ENCODE measurements at places on chromosomes 2 and 18.
A peak's percentile ranks its signal among the peaks of the same experiment; 100 is the strongest.

DNA sequence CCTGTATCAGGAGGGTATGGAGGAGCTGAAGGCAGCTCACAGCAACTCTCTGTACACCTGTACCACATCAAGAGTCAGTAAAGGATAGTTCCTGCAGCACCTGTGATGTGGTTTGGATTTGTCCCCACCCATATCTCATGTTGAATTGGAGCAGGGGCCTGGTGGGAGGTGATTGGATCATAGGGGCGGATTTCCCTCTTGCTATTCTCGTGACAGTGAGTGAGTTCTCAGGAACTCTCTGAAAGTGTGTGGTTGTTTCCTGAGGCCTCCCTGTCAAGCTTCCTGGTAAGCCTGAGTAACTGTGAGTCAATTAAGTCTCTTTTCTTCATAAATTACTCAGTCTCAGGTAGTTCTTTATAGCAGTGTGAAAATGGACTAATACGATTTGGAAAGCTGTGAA lies 28.9 kb downstream of the OSBPL1A start:
- DNase-seq = peak; percentile 38

GRCh38 chr2:86012007-86012712 lies 93.5 kb downstream of the POLR1A start:
- no peak for DNase-seq

- DNase-seq = no peak
Measured at GRCh38 chr2:8049176-8049575, 632.7 kb upstream of the ID2 start.

DNA sequence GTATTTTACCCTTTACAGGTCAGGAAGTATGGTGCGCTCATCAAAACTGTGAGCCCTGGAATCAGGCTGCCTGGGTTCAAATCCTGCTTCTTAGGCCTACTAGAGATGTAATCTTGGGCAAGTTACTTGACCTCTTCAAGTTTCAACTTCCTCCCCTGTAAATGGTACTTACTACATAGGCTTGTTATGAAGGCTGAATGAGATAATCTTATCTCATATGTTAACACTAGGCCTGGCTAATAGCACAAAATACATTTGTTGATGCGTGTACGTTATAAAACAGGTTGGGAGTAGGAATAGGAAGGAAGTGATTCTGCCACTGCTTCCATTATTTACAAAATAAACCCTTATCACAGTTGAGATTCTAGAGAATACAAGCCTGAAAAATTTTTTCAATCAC lies 1.7 kb upstream of the RFTN2 start:
- no peak for DNase-seq

GRCh38 chr18:56391931-56392590 lies 246.3 kb downstream of the TXNL1 start:
- no peak for DNase-seq

GRCh38 chr2:44087714-44088092 lies 81.0 kb upstream of the PPM1B start:
- DNase-seq = no peak

DNA sequence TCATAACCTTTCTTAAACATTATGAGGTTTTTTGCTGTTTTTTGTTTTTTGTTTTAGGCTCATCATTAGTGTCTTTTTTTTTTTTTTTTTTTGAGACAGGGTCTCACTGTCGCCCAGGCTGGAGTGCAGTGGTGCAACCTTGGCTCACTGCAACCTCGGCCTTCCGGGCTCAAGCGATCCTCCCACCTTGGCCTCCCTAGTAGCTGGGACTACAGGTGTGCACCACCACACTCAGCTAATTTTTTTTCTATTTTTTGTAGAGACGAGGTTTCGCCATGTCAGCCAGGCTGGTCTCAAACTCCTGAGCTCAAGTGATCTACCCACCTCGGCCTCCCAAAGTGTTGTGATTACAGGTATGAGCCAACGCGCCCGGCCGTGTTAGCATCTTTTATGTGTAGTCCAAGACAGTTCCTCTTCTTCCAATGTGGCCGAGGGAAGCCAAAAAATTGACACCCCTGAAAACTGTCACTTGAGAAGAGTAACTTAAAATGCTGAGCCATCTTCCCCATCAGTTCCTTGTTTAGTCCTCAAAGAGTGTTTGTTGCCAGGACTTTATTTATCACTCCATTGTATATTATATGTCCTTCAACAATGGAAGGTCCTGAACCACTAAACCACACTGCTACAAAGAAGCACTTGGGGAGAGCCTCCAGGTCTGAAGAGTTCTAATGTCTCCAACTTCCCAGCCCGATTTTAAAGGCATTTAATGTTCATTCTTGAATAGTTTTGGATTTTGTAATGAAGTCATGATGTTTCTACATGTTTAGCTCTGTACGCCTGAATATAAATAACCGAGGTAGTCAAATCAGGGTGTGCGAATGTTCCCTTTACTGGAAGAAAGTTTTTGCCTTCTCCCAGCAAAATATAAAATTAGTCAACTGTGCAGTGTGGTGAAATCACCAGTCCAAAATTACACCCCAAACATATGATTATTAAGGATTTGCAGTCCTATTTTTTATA lies 26.4 kb downstream of the ZNF516 start:
- DNase-seq = no peak

GRCh38 chr2:166375736-166376487 lies at the start of gene SCN9A:
Gene SCN9A (minus strand): TSS chr2:166375944. CDS start chr2:166311756, 64,188 bp downstream.
- no peak for DNase-seq

- no peak for DNase-seq
Measured at GRCh38 chr2:169623235-169623634, 39.1 kb downstream of the PPIG start.

DNA sequence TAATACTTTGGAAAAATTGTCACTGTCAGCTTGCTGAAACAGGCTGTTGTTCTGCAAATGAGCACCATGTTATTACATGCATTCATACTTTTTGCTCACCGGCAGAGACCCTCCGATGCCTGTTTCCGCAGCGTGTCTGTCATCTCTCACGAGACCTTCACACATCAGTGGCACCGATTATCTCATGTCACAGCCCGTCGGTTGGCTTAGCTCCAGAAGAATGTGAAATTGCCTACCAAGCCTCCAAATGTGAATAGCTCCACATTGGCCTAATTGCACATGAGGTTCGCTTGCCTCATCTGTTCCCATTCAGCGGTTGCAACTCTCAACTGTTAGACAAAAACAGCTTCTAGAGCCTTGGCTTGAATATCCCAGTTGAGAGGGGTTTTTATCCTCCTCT lies 233.0 kb downstream of the ACTR3 start:
- DNase-seq = no peak

DNA sequence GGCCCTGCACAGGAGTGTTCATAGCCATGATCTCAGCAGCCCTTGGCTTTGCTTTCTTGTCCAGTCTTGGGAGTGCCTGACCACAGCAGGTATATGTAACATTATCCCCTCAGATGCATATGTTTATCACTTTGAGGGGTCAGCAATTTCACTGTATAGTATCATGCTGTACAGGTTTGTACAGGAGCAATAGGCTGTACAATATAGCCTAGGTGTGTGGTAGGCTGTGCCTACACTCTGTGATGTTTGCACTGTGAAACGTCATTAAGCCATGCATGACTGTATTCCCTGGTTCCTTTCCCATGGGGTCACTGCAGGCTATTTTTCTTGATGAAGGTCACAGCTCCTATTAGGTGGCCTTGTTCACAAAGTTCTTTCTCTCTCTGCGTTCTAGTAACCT lies 4.7 kb upstream of the IL36G start:
- DNase-seq = no peak

GRCh38 chr18:48590678-48591077 lies 51.8 kb downstream of the CTIF start:
- no peak for DNase-seq

GRCh38 chr2:73307720-73308119 lies 14.4 kb upstream of the EGR4 start:
- no peak for DNase-seq

DNA sequence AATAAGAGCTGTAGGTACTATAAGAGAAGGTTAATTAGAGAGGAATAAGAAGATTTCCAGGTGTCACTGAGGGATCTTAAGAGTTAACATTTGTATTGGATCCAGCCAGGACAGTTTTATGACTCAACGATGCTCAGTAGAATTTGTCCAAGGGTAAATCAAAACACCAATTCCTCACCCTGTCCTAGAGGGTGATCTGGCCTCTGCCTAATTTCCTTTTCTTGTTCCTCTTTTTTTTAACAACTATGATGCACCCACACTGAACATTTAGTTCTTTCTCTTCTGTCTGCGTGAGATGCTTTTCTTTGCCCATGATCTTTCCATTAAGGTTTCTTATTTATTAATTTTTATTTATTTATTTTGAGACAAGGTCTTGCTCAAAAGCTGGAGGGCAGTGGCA lies 92.0 kb downstream of the PMS1 start:
- no peak for DNase-seq

DNA sequence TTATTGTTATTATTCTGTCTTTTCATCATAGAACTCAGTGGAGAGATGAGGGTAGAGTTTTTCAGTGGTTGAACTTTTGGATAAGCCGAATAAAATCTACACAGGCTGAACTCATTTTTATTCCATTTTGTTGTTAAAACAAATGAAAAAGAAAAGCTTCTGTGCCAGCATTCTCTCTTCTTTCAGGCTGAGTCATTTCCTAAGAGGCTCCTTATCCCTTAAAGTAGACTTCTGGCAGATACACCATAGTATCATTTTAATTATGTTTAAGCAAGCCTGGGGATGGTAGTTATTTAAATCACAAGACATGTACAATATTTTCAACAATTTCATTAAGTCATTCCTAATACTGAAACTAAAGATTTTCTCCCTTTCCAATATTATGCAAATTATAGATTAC lies 1364.0 kb upstream of the NRXN1 start:
- no peak for DNase-seq

DNA sequence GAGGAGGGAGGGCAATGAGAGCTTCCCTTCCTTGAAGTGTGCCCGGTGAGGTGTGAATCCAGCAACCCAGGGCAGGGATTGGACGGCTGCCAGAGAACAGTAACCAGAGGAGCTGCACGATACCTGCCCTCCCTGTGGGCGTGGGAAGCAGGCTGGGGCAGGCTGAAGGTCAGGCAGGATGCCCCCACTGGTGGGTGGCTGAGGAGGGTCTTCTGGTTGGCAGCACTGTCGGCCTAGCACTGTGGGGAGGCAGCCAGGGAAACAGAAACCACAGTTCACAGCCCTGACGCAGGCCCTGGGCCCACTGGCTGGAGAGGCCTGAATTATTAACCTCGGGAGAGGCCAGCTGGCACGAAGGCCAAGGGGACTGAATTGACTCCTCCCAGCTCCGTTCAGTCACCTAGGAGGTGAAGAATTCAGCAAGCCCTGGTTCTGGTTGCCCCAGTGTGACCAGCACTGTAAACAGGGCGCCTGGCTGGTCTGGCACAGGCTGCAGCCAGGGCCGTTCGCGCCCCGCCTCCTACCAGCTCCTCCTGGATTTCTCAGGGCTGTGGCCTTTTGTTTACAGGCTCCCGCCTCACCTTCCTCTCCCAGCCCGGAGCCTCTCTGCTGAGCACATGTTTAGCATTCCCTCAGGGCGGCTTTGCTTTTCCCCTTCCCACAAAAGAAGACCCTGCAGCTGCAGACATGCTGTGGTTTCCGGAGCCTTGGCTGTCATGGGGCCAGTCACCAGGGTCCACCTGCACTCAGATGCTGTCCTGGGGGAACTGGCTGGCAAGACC lies 97.8 kb downstream of the B3GNT2 start:
- no peak for DNase-seq

DNA sequence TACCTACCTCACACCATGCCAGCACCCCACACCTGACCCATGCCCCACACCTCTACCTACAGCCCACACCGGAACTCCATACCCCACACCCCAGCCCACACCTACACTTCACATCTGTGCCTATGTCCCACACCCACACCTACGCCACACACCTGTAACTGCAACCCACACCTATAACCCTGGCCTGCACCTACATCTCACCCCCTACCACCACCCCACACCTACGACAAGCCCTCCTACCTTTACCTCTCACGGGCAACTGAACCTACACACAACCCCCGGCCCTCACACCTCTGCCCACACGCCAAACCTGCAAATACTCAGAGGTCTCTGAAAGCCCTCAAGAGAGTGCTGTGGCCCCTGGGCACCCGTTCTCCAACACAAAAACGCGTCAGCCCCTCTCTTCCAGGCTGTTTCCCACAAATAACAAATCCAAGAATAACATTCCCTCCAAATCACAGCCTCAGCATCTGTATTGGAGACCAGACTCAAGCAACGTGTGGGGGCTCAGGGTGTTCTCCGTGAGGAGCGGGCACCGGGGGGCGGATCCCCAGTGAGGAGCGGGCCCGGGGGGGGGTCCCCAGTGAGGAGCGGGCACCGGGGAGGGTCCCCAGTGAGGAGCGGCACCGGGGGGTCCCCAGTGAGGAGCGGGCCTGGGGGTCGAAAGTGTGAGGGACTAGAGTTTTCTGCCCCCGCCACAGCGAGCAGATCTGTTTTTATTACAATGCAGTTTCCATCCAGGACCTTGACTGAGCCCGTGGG lies 33.4 kb downstream of the SLC66A2 start:
- no peak for DNase-seq

DNA sequence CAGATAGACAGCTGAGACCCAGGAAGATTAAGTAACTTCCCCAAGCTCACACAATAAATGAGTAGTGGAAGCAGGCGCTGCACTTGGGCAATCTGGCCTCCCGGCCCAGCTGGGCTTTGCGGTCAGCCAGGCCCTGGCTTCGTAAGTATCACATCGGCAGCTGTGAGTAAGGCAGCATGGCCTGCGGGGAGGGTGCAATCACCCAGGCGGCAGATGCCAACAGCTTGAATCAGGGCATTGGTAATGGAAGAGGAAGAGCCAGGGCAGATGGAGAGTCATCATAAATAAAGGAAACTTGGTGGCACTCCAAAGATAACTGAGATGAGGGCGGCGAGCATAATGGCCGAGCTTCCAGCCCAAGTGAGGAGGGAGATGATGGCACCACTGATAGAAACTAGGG lies 217.9 kb upstream of the PID1 start:
- DNase-seq = no peak

GRCh38 chr18:7177116-7177744 lies 53.7 kb upstream of the LRRC30 start:
- DNase-seq = no peak

GRCh38 chr2:171383134-171383533 lies 50.7 kb downstream of the METTL8 start:
- DNase-seq = no peak

- no peak for DNase-seq
Measured at GRCh38 chr18:48529796-48530195, 9.0 kb upstream of the CTIF start.

- peak; percentile 47 for DNase-seq
Measured at GRCh38 chr18:44838971-44839666, 158.4 kb downstream of the SETBP1 start.

- no peak for DNase-seq
Measured at GRCh38 chr2:193124815-193125214, 930.1 kb upstream of the TMEFF2 start.

DNA sequence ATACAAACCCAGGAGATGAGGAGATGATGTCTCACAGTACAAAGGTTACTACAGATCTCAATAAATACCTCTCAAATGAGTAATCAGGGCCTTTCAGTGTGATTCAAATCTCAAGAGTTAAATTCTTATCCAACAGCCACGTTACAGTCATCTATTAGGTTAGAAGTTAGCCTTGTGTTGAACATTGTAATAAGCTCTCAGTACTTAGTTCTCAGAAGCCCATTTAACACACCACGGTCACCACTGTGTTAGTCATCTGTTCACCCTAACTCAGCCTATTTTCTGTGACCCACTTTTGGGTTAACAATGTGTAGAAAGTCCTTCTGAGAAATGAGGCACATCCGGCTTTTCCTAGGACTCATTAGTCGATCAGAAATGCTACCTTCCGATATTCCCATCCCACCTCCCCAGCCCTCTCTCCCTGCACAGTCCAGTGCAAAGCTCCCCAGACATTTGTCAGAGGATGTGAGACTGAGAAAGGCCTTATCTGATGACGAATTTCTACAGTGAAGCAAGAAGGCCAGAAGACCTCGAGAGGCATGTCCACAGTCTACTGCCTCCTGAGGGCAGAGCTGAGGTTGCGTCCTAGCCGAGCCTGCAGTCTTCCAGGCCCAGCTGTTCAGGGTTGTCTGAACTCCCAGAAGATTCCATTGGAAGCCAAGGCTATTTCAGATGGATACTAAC lies 92.6 kb downstream of the ACTR2 start:
- no peak for DNase-seq

Measured in activated CD4-positive, alpha-beta T cell treated with anti-CD3 and anti-CD28 coated beads for 24 hours (primary cell).